ENCODE measurements at places on chromosomes 6 and 20.
A peak's percentile ranks its signal among the peaks of the same experiment; 100 is the strongest.

GRCh38 chr6:148146717-148147462 is 195.7 kb upstream of the SASH1 start:
- no peak for DNase-seq

DNA sequence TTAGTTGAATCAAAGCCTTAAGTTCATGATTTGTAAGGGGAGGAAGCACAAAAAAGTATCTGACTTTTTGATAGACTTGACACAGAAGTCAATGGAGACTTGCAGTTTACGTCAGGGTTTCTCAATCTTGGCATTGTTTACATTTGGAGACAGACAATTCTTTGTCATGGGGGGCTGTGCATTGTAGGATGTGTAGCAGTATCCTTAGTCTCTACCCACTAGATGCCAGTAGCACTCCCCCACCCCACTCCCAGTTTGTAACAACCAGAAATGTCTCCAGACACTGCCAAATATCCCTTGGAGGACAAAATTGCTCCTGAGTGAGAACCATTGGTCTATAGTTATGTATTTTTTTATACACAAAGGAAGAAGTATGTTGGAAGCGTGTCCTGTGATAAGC is 434.1 kb downstream of the RFPL4B start:
- peak; percentile 10 for DNase-seq

- DNase-seq: no peak
Observed at GRCh38 chr6:152636021-152636608, 1.0 kb downstream of the SYNE1 start.

DNA sequence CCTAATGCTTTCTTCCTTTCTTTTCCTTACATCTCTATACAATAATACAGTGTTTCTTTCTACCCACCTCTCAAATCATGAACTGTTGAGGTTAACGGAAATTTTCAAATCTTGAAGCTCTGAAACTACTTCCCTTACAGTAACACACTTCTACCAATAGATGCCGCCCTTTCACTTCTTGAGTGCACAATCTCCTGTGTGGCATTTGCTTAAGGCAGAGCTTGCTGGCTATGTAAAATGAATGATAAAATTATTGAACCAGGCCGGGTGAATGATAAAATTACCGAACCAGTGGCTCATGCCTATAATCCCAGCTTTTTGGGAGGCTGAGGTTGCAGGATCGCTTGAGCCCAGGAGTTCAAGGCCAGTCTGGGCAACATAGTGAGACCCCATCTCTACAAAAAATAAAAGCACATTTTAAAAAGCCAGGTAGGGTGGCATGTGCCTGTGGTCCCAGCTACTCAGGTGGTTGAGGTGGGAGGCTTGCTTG is 56.8 kb downstream of the KCNS1 start:
- DNase-seq: peak; percentile 86

- no peak for DNase-seq
Observed at GRCh38 chr6:90319044-90319443, 22.4 kb upstream of the BACH2 start.

- DNase-seq: no peak
Observed at GRCh38 chr6:12012038-12012557, at the start of gene HIVEP1. TSS of gene HIVEP1 (plus strand) at chr6:12012312. CDS start at chr6:12015629, 3,317 bp downstream.

DNA sequence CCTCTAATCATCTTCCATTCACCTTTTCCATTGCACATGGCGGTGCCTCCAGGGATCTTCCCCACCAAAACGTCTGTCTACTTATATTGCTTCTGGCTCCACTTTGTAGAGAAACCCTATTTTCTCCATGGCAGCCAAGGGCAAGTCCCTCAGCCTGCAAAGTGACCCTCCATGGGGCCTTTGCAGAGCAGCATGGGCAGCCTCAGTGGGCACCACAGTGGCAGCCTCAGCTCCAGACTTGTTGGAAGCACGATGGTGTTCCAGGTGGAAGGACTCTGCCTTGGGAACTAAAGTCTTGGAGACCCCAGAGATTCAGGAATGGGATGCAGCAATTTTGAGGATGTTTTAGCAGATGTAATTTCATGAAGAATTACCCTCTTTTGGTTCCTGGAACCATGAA is 18.5 kb upstream of the CCR6 start:
- DNase-seq: no peak

- no peak for DNase-seq
Observed at GRCh38 chr6:7649037-7649810, 59.2 kb downstream of the SNRNP48 start.

DNA sequence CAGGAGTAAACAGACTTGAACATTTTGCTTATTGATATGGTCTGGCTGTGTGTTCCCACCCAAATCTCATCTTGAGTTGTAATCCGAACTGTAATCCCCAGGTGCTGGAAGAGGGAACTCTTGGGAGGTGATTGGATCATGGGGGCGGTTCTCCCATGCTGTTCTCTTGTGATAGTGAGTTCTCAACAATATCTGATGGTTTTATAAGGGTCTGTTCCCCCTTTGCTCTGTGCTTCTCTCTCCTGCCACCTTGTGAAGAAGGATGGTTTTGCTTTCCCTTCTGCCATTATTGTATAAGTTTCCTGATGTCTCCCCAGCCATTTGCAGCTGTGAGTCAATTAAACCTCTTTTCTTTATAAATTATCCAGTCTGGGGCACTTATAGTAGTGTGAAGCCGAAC is 40.0 kb downstream of the MYLIP start:
- peak; percentile 41 for DNase-seq

- DNase-seq: no peak
Observed at GRCh38 chr6:56380476-56380875, 133.1 kb upstream of the COL21A1 start.

- DNase-seq: no peak
Observed at GRCh38 chr6:64815718-64816117, 891.3 kb downstream of the EYS start.

- DNase-seq: no peak
Observed at GRCh38 chr20:23130622-23131140, 44.6 kb upstream of the CD93 start.

DNA sequence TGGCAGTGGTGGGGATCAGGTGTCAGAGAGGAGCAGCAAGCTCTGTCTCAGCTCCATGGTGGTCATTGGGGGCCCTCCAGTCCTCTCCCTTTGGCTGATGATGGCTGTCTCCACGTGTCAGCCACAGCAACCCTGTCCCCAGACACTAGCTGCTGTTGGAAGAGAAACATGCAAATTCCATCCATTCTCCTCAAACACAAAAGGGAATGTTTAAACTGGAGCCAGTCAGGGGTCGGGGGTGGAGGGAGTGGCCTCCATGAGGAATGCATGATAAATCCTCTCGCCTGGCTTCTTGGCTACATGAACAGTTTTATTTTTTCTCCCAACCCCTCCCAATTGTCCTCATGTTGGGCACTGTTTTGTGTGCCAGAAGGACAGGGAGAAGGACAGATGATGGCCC is 86.4 kb downstream of the EDN3 start:
- no peak for DNase-seq

DNA sequence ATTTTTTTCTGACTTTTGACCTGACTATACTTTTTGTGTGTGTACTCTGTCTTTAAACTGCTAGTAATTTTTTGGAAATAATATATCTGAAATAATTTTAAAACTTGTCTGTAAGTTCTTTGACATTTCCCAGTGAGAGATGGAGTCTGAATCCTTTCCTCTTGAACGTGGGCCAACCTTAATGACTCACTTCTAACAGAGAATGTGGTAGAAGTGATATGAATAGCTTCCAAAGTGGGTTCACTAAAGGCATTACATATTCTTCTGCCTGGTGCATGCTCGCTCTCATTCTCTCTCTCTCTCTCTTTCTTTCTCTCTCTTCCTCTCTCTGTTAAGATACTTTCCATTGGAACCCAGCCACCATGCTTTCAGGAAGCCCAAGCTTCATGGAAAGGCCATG is 108.7 kb upstream of the FERMT1 start:
- DNase-seq: no peak

GRCh38 chr6:139550361-139550760 is 175.9 kb upstream of the CITED2 start:
- no peak for DNase-seq

DNA sequence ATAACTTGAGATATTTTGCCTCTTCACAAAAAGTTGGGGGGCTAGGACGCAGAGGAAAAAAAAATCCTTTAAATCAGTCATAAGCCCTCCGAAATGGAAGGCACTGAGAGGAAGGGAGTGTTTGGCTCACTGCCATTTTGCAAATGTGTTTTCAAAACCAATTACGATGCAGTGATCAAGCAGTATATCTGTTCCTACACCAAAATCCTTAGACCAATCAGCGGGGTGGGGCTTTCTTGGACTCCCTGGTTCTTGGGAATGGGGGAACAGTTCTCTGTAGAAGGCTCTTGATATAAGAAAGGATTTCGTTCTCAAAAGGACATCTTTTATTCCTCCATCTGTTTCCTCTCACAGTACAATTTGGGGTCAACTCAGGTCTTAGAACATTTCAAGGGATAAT is 478.6 kb upstream of the JARID2 start:
- no peak for DNase-seq

- DNase-seq: no peak
Observed at GRCh38 chr6:169746556-169746955, 4.8 kb downstream of the DYNLT2 start.

DNA sequence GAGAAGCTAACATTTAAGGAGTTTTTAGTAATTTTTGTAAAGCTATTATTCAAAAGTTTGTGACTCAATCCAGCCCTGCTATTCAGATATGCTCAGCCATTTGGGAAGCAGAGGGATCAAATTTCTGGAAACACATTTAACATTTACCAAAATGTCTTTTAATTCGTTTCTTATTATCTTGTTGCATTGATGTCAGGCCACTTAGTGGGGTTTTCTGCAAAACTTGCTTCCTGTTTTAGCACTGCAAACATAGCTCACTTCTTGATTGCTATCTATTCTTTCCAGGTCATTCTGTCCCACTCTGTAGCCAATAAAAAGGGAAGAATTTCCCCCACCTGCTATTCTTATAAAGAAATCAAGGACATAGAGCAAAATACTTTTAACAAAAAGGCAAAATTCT is 176.9 kb upstream of the SUPT3H start:
- DNase-seq: no peak

GRCh38 chr20:25136643-25137559 is 55.0 kb upstream of the VSX1 start:
- peak; percentile 92 for DNase-seq

DNA sequence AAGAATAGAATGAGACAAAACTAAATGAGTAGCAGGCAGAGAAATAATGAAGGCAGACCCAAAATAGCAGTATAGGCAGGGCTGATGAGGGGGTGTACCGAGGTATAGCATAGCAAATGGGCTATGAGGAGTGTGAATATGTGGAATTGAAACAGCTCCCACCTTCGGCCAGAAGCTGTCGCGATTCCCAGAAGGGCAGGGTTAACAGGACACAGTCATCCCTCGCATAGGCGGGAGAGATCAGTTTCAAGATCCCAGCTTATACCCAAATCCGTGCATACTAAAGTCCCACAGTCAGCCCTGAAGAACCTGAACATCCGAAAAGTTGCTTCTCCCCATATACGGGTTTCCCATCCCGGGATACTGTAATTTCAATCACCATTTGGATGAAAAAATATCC is 82.7 kb downstream of the PTPRK start:
- no peak for DNase-seq

DNA sequence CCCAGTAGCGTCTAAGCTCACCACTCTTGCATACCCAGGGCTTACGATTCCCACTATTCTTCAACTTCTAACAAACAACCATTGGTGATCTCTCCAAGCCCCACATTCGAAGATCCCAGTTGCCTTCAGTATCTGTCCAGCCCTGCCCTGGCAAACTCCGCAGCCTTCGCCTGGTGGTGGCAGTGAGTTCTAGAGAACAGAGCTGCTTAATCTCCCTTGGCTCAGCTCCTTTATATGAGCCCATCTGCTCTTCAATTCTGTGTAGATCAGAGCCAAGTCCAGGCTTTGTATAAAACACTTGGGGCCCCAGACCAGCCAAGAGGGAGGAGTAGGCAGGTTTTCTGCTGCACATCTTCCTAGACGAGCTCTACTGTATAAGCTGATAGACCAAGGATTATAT is 193.3 kb downstream of the PHACTR1 start:
- DNase-seq: no peak

GRCh38 chr20:34532756-34533155 is 16.5 kb downstream of the DYNLRB1 start:
- no peak for DNase-seq

- no peak for DNase-seq
Observed at GRCh38 chr6:105428342-105428957, 25.6 kb upstream of the PREP start.

GRCh38 chr20:1897965-1898464 is 2.8 kb downstream of the SIRPA start:
- DNase-seq: no peak

GRCh38 chr20:63966944-63967322 is 2.8 kb downstream of the ZNF512B start:
- no peak for DNase-seq

GRCh38 chr6:113011389-113011788 is 664.3 kb downstream of the RFPL4B start:
- no peak for DNase-seq

DNA sequence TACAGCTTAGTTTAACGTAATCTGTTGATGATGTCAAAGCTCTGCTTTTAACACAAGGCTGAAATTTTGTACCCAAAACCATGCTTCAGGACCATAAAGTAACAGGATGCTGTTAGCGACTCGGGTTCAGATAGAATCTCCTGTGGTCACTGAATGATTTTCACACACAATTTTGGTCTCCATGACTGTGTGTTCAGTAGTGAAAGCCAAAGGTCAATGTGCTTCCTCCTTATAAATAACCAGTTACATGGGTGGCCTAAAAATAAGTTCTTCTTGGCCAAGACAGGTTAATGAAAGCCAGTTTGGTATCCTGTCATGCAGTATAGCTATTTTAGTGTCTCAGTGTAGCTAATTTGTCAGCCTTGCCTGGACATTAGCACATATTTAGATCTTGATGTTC is 19.1 kb upstream of the LOC128125822 start:
- DNase-seq: no peak

DNA sequence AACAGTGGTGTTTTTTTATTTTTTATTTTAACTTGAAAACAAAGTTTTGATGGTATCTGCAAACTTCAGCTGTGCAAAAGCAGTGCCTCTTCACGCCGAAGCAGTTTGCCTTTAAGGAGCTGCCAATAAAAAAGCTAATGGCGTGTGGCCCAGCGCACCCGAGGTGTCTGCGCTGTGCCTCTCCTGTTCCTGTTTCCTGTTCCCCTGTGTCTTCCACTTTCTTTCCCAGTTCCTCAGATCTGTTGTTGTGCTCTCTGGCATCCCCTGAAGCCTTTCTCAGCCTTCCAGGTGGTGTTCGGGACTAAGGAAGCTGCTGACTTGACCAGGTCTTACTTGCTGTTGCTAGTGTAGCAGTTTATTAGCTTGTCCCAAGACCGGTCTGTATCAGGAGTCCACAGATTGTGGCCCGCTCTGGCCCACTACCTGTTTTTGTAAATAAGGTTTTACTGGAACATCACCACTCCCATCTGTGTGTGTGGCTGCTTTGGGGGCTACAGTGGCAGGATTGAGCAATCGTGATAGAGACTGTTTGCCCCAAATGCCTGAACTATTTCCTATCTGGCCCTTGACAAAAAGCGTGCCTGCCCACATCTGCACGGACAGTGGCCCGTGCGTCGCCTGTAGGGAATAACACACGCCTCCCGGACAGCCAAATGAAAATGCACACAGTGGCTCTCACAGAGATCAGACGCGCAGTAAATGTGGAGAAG is 178.3 kb downstream of the TMEM242 start:
- DNase-seq: no peak

GRCh38 chr20:15251171-15251570 is 913.8 kb upstream of the FLRT3 start:
- DNase-seq: no peak

GRCh38 chr20:64188682-64189529 is 24.7 kb downstream of the MYT1 start:
- DNase-seq: no peak
